ENCODE measurements at places on chromosomes 13 and 19. TPM values are rescaled to one million over a fixed set of nuclear protein-coding genes. Genes with fewer than 3 reads are reported as not detected.

ZNF823 gene
- 12.3 TPM for total RNA-seq

CLC gene
- total RNA-seq = not detected

CD177 gene
- total RNA-seq = 0.64 TPM

NLRP11 gene
- total RNA-seq = not detected

AP3D1 gene
- total RNA-seq = 88.2 TPM

CNN1 gene
- total RNA-seq = 19.9 TPM

CGB5 gene
- total RNA-seq = not detected

URAD gene
- total RNA-seq = not detected

All from suprapubic skin (tissue), 4 donors.